ENCODE measurements at places on chromosomes 16 and 17.

- DNase-seq, result peak; percentile 29
Observed at GRCh38 chr17:1228781-1229348, 41.4 kb upstream of the BHLHA9 start.

- no peak for DNase-seq
Observed at GRCh38 chr16:19210968-19211367, 42.9 kb downstream of the SYT17 start.

- no peak for DNase-seq
Observed at GRCh38 chr16:57089406-57089805, 3.0 kb upstream of the CPNE2 start.

DNA sequence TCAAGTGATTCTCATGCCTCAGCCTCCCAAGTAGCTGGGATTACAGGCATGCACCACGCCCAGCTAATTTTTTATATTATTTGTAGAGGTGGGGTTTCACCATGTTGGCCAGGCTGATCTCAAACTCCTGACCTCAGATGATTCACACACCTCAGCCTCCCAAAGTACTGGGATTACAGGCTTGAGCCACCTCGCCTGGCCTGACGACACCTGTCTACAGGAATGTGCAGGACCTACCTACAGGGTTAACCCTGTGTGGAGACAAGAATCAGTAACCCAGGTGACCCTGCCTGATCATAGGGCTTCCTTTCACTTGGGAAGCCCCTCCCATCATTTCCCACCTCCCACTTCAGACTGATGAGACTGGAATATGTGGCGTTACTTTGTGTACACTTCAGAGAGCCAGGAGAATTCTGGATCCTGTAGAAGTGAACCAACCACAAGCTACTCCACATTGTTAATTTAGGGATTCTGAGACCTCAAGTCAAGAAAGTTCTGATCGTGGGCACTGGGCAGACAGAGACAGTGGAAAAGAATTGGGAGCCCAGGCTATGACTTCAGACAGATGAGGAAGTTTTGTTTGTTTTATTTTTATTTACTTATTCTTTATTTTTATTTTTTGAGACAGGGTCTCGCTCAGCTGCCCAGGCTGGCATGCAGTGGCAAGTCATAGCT lies 5.7 kb upstream of the MILR1 start:
- DNase-seq, result no peak

GRCh38 chr16:73356401-73357079 lies 308.6 kb upstream of the ZFHX3 start:
- no peak for DNase-seq

DNA sequence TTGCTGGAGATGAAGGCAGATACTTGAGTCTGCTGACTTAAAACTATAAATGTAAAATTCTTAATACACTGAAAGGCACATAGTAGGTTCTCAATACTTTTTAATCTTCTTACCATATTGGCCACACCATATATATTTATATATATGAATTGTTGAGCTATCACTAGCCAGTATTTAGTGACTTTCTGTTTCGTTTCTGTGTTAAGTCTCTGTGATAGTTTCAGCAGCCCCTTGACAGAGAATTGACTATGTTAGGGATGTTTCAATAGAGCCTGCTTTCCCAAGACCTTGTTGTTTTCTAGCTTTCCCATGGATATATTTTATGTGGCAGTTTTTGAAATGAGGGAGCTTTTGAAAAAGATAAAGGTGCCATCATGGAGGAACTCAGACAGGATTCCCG lies 206.5 kb upstream of the GOT2 start:
- DNase-seq, result no peak

GRCh38 chr17:39706921-39707337 lies 7.1 kb downstream of the ERBB2 start:
- DNase-seq, result no peak

DNA sequence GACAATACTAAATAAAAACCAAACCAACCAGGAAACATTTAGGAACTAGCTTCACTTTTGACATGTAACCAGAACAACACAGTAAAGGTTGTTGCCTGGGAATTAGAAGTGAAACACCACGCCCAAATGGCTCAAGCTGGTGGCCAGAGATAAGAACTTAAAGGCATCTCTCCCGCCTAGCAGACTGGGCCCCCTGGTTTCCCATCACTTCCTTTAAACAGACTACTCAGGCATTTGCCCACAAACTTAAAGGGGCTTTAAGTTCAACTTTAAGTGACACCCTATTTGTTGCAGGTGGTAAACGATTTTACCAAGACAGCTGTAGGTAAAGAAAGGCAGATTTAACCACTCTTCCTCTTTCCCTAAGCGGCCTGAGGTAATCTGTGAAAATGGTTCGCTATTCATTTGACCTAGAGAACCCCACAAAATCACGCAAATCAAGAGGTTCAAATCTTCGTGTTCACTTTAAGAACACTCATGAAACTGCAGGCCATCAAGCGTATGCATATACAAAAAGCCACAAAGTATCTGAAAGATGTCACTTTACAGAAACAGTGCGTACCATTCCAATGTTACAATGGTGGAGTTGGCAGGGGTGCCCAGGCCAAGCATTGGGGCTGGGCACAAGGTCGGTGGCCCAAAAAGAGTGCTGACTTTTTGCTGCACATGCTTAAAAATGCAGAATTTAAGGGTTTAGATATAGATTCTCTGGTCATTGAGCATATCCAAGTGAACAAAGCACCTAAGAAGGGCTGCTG lies 40.8 kb upstream of the BPTF start:
- no peak for DNase-seq

DNA sequence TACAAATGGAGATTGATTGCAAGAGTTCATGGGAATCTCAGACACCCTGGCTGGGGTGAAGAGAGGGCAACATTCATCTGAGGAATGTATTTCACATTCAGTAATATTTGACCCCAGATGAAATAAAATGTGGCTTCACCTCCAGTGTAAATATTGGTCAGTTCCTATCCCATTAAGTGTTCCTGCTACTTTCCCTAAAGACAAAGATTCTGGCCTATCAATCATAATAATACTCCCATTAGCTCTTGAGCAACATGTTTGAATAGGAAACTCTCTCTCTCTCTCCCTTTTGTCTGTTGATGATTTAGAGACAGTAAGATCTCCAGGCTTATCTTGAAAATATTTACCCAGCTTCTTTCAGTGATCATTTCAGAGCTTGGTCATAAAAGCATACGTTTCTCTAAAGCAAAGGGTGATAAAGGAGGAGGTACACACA lies 70.1 kb downstream of the KCNJ2 start:
- no peak for DNase-seq

DNA sequence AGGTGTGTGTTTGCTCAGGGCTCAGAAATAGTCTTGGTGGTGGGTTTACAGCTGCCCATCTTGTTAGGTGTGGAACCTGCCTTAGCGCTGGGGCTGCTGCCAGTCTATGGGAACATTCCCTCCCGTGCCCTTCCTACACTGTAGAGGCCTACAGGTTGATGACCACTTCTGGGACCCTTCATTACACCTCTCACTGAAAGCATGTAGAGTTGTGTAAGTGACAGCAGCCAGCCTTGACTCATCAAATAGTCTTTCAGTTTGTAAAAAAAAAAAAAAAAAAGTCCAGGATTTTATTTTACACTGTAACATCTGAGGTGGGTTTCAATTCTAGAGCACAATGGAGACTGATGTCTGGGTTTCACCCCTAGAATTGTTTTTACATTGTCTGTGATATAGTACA lies 193.9 kb downstream of the SPECC1 start:
- DNase-seq, result no peak

GRCh38 chr16:17331071-17331607 lies 139.6 kb downstream of the XYLT1 start:
- DNase-seq, result peak; percentile 81

DNA sequence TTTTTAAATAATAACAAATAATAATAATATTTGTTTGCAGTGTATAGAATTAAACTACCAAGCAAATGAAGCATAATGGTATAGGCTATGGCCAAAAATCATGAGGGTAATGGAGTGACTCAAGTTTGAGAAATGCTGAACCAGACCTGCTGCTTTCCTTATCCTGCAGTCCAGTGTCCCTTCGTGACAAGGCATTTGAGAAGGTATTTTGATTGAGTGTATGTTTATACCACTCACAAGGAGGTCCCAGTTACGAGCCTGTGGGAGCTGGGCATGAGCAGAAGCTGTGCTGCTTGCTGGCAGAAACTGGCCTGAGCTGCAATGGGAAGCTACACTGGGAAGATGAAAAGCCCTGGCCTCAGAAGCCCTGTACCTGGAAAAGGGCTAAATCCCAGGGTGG lies 50.3 kb downstream of the GNAO1 start:
- no peak for DNase-seq

DNA sequence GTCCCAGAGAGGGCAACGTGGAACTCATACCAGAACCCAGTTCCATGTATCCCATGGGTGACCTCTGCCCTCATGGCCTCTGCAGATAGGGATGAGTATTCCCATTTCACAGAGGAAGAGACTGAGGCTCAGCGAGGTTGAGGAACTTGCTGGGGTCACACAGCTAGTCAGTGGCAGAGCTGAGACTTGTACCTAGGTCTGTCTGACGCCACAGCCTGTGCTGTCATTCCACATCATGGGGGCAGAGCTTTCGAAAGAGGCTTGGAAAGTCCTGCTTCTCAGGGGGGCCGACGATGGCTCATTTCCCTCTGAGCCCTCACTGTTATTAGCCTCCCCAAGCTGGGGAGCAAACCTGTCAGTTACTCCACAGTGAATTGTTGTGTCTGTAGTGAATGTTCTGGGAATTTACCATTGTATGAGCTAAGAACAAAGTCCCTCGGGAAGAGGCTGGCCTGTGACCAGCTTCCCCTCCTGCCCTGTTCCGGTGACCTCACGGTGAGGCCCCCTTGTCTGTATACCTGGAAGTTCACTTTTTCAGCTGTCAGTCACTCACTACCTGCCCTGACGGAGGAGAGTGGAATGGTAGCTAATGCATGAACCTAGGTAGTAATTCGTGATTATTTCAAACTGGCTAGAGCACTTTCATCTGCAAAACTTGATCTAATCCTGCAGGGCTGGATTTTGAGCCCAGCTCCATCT lies 8.9 kb downstream of the METTL22 start:
- no peak for DNase-seq

GRCh38 chr16:87963400-87963799 lies 12.2 kb downstream of the BANP start:
- peak; percentile 86 for DNase-seq

DNA sequence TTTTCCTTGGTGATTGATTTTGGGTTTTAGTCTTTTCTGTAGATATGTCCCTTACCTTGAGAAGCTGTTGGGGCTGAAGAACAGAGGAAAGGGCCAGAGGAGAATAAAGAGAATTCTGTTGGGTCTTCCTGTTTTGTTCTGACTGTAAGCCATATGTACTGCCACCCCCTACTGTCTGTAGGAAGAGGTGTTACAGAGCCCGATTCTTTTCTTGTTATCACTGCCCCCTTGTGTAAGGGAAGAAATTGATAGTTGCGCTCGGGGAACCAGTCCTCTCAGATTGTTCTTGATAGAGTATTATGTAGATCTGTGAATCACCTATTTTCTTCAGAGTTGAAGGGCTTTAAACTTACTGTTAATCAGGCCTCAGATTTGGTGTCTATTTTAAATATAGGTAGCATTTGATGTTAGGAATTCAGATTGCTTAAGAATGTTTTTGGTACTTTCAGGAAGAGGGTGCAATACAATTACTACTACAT lies 2.4 kb downstream of the TANC2 start:
- DNase-seq, result peak; percentile 85

GRCh38 chr16:87424266-87424665 lies 32.1 kb downstream of the MAP1LC3B start:
- DNase-seq, result no peak

DNA sequence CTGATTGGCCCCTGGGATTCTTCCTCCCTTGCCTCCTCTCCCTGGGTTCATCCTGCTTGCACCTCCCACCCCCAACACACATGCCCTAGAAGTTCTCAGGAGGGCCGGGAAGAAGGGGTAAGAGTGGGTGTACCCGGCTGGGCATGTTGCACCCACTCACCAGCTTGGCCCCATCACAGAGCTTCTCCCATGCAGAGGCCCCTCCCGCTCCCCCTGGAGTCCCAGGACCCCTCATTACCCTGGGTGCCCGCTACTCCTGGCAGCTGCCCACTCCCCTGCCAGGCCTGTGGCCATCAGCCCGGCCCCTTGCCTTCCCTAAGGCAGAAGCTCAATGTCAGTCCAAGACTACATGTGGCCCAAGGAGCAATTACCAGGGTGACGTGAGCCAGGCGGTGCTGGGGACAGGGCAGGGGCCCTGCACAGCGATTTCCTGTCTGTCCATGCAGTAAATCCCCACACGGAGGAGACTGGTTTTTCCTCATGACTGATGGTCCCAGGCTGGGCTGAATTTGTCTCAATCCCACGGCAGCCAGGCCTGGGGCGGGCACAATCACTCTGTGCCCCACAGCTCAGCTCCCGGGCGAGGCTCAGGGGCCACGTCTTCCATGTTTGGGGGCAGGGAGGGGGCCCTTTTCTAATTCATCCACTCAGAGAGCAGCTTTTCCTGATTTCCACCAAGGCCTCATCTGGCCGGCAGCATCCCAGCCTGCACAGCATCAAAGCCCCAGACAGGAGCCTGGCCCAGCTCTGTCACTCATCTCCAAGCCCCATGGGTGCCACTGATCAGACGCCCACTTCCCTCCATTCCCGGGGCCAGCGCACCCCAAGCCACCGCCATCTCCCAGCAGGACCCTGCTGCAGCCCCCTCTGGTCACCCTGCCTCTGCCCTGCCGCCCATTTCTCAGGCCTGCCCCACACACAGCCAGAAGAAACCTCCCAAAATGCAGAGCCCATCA lies 234.7 kb downstream of the KATNIP start:
- no peak for DNase-seq

- peak; percentile 69 for DNase-seq
Observed at GRCh38 chr16:57999971-58000705, at the start of gene ZNF319. ZNF319 (minus strand) TSS chr16:58000672; CDS start chr16:57998265, 2,407 bp downstream.

DNA sequence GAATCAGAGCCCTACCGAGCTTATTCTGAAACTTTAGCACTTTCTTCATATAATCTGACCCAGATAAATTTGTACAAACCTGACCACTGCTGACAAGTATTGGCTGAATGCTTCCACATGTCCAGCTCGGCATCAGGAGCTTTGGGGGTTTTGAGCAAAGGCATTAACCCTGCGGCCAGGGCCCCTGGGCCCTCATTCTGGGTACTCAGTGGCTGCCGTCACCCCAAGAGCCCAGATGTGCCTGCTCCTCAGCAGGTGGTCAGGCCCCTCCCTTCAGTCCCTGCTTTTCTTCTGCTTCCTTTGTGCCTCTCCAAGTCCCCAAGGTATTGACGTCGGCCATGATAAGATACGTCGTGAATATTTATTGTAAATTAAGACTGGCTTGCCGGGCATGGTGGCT lies 47.3 kb upstream of the CHMP6 start:
- no peak for DNase-seq

DNA sequence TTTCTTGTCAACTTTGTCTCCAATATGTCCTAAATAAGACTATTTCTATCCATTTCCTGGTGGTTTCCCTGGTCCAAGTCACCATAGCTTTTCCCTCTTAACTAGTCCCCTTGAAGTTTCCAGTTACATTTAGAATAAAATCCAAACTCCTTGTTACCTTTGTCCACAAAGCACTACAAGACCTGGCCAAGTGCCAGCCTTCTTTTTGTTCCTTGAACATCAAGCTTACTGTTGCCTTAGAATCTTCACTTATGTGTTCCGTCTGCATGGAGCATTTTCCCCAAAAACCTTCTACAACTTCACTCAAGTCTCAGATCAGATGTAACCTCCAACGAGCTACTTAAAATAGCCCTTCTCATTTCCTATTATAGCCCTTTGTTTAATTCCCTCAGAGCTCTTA lies 101.4 kb downstream of the ITFG1 start:
- DNase-seq, result no peak

GRCh38 chr17:67496286-67496685 lies 119.2 kb downstream of the PITPNC1 start:
- no peak for DNase-seq

GRCh38 chr17:17751489-17752088 lies 70.3 kb downstream of the RAI1 start:
- DNase-seq, result no peak

- DNase-seq, result no peak
Observed at GRCh38 chr17:82394278-82394677, 22.7 kb downstream of the UTS2R start.
